ENCODE measurements at places on chromosomes 2 and 18.

GRCh38 chr2:148675708-148676107 lies 31.2 kb downstream of the EPC2 start:
- no peak for DNase-seq

- no peak for DNase-seq
Observed at GRCh38 chr2:18849841-18850578, 260.6 kb upstream of the NT5C1B start.

GRCh38 chr2:4693266-4693665 lies 989.9 kb downstream of the DCDC2C start:
- no peak for DNase-seq

DNA sequence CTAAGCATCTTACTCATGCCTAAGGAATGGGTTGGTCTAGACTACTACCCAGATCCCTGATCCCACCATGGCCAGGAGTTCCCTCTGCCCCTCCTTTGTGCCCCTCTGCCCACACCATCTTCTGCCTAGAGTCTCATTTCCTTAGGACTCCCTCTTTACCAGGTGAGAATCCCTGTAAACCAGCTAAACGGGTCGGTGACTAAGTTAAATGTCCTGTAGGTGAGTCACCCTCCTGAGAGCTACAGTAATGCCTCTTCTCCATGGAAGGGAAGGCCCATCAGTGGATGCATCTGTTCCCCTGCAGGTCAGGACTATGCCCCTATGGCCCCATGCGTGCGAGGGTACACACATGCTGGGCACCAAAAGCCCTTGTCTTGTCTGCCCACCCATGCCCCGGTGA lies 25.4 kb downstream of the PTGR3 start:
- DNase-seq: no peak

- DNase-seq: no peak
Observed at GRCh38 chr2:226403369-226403768, 396.3 kb downstream of the IRS1 start.

GRCh38 chr2:16816016-16816415 lies 150.4 kb upstream of the CYRIA start:
- no peak for DNase-seq

DNA sequence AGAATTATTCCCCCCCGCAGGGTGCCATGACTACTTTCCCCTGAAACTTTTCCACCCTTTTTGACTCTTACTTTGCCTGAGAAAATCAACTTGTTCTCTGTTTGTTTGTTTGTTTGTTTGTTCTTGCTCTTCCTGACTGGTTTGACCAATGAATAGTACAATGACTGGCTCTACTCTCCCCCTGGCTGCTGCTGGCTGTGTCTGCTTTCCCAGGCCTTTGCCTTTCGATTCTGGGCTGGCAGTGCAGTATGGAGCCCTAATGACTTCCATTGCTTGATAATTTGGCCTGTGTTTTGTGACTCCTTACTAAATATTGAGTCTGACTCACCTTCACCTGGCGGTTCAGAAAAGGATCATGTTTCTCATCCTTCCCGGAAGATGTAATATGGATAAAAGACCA lies 241.1 kb downstream of the TMEM182 start:
- DNase-seq: no peak

GRCh38 chr2:209808521-209808920 lies 36.9 kb downstream of the UNC80 start:
- DNase-seq: no peak

- no peak for DNase-seq
Observed at GRCh38 chr2:120678251-120678650, 57.4 kb upstream of the GLI2 start.

DNA sequence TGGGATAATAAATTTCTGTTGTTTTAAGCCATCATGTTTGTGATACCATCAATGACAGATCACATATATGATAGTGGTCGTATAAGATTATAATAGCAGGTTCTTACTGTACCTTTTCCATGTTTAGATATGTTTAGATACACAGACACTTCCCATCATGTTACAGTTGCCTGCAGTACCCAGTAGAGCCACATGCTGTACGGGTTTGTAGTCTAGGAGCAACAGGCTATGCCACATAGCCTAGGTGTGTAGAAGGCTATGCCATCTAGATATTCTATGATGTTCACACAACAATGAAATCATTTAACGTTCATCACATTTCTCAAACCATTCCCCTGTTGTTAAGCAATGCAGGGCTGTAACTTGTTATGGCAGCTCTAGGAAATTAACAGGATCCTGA lies 132.9 kb upstream of the SH3BP4 start:
- no peak for DNase-seq

DNA sequence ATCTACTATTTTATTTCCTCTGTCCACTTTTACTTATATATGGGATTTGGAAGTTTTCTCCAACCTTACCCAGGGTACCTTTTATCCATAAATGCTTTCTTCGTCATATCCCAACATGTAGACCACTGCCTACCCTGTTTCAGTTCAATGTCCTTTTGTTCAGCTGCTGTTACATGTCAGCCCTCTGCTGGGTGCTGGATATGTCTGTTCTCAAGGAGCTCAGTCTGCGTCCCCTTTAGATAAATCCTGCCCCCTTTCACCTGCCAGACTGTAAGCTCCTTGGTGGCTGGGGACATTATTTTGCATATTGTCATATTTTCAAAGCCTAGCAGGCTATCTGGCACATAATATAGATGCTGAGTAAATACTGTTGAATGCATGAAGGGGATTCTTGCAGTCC lies 53.2 kb downstream of the NEMP2 start:
- no peak for DNase-seq

DNA sequence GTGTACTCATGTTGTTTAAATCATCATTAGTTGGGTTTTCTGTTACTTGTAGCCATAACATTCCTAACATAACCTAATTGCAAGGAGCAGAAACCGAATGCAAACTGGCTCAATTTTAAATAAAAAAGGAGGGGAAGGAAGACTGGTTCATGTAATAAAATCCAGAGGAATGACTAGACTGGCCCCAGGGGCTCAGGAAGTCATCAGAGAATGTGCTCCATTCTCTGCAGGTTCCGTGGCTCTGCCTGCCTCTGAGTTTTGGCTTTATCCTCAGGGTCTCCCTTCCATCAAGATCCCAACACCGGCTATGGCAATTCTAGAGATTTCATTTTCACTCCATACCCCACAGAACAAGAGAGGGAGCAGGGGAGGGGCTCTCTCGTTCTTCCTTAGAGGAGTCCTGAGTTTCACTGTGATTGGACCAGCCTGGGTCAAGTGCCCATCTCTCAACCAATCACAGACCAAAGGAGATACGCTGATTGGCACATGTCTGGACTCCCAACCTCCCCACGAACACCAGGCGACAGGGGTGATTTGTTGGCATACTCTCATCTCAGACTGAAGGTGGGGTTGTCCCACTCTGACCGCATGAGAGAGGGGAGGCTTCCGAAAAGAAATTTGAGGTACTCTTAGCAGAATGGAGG lies 64.8 kb downstream of the NPPC start:
- no peak for DNase-seq

DNA sequence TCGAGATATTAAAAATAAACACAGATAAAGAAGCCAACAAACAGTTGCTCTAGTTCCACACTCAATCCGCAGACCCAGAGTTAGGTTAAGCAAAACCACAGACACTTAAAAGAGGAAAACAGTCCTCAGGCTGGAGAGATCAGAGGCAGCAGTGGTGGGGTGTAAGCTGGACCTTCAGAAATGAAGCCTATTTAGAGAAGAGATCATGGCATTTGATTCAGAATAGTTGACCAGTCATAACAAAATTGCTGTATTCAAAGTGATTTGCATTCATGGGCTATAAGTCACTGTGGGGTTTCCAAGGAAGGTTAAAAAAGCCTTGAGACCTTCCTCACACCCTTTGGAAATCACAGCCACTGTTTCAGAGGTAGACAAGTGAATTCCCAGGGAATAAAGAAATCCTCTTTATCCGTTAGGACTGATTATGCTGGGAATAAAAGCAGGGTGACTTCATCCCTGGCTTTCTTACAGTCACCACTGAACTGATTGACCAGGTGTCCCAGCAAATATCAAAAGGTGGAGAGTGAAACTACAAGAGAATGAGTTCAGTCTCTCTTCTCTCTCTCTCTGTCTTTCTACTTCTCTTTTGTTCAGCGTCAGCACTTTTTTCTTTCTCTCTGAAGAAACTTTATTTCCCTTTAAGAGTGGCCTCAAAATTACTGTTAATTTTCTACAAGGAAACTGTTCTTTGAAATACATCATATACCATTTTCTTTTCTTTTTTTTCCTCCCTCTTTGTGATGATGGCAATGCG lies 171.8 kb upstream of the PIK3C3 start:
- no peak for DNase-seq

DNA sequence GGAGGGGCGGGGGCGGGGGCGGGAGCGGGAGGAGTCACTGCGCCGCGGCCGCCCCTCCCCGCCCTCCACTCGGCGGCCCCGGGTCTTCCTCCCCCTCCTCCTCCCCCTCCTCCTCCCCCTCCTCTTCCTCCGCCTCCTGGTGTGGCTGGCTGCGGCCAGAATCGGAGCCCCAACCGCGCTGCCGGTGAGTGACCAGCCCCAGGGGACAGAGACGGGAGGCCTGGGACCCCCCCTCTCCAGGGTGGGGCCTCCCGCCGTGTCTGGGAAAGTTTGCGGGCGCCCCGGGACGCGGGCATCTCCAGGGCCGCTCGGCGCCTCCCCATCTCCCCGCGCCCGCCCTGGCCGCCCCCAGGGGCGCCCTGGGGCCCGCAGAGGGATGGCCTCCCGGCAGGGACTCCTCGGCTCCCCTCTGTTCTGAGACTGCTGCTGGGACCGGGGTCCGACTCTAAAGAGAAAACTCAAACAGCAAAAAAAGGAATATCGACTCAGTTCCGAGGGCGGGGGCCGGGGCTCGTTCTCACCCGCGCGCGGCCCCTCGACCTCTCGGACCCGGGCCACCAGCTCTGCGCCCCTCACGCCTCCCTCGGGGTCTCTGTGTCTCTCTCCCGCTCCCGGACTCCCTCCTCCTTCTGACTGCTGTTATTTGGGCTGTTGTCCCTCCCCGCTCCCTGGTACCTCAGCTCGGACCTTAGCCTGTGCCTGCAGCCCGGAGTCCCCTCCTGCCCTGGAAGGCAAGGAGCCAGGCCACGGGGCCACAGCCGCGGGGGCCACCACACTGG lies at the start of gene STON1:
Gene STON1 (plus strand): TSS at position 122 of the 779 bp plus-strand sequence. CDS start 50,480 bp downstream, outside the sequence.
- DNase-seq: no peak

DNA sequence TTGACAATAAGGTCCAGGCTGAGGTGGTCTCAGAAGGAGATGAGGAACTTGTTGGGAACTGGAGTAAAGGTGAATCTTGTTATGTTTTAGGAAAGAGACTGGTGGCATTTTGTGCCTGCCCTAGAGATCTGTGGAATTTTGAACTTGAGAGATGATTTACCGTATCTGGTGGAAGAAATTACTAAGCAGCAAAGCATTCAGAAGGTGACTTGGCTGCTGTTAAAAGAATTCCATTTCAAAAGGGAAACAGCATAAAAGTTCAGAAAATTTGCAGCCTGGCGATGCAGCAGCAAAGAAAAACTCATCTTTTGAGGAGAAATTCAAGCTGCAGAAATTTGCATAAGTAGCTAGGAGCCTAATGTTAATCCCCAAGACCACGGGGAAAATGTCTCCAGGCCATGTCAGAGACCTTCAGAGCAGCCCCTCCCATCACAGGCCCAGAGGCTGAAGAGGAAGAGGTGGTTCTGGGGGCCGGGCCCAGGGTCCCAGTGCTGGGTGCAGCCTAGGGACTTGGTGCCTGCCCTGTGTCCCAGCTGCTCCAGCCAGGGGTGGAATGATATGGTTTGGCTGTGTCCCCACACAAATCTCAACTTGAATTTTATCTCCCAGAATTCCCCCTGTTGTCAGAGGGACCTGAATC lies 73.5 kb downstream of the FIGN start:
- DNase-seq: no peak

- DNase-seq: no peak
Observed at GRCh38 chr2:151097895-151098294, 163.8 kb downstream of the RBM43 start.

- no peak for DNase-seq
Observed at GRCh38 chr18:59509481-59510442, 150.7 kb upstream of the LMAN1 start.

DNA sequence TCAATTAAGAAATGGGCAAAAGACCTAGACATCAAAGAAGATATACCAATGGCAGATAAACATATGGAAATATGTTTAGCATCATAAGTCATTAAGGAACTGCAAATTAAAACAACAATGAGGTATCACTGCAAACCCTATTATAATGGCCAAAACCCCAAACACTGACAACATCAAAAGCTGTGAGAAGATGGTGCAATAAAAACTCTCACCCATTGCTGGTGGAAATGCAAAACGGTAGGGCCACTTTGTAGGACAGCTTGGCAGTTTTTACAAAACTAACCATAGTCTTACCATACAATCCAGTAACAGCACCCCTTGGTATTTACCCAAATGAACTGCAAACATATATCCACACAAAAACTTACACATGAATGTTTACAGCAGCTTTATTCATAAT lies 213.1 kb downstream of the UBE2E3 start:
- no peak for DNase-seq

GRCh38 chr2:102765061-102765460 lies 3.2 kb downstream of the TMEM182 start:
- no peak for DNase-seq

DNA sequence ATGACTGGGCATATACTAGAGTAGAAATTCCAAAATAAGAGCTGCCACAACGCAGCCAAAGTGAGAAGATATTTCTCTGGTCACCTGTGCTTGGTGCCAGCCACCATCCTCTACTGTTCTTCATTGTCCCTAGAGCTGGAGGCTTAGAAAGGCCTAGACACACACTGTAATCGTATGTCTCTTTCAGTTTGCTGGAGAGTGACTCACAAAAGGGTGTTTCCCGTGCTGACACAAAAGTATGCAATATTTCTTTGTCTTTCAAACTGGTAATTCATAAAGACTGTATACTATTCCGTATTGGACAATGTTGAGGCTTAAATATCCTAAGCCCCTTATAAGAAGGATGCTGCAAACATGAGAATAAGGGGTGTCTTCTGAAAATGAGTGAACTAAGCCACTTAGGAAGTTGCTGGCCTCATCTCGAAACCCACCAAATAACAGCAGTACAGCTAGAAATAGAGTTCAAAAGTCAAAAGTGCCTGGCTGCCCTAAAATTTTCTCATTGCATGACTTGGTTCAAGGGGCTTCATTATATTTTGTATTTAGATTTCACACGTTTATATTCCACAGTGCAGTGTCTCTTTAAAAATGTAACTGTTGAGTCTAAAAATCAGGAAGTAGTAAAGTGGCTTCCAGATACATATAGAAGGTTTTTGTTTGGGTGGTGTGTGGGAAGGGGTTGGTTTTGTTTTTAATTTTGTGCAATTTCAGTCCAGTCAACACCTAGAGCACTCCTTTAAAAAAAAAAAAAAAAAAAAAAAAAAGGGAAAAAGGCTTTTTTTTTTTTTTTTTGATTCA lies 601.1 kb downstream of the ARHGAP15 start:
- no peak for DNase-seq

- no peak for DNase-seq
Observed at GRCh38 chr2:94762600-94762999, 108.6 kb upstream of the TEKT4 start.

DNA sequence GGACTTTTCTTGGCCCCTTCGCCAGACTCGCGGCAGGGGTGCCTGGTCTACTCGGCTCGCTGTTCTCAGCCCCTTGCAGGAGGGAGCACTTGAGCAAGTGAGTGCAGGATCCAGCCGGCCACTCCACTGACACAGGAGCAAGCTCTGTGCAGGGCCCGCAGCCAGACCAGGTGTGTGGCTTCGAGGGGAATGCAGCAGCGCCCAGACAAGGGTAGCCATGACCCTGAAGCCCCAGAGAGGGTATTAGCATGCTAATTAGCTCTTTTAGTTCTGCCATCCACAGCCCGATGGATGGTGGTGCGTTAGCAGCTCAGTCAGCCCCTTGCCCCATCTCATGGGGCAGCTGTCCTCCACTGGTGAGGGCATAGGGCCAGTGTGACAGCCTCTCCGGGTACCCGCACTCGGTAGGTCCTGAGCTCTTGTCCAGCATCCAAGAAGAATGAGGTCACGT lies 103.2 kb upstream of the HS6ST1 start:
- DNase-seq: no peak
